Mucosa of gallbladder (tissue), 1 donor: ENCODE measurements at places on chromosomes 11 and 22.

DNA sequence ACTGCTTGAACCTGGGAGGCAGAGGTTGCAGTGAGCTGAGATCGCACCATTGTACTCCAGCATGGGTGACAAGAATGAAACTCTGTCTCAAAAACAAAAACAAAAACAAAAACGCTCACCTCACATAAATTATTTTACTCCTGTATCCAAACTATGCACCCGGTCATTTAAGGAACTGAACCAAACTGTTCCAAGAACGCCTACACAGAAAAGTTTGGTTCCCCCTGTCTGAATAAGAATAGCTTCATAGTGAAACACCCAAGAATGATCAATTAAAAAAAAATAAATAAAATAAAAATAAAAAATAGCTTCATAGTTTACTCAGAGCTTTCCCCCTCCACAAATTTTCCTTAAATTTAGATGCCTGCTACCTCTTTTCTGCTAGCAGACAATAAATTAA, 13.7 kb downstream of the NUP98 start:
- DNase-seq, result no peak

- no peak for DNase-seq
Measured at GRCh38 chr11:110269996-110270395, 26.4 kb downstream of the RDX start.

GRCh38 chr11:20353829-20354434, 9.6 kb upstream of the HTATIP2 start:
- DNase-seq, result peak; percentile 17

DNA sequence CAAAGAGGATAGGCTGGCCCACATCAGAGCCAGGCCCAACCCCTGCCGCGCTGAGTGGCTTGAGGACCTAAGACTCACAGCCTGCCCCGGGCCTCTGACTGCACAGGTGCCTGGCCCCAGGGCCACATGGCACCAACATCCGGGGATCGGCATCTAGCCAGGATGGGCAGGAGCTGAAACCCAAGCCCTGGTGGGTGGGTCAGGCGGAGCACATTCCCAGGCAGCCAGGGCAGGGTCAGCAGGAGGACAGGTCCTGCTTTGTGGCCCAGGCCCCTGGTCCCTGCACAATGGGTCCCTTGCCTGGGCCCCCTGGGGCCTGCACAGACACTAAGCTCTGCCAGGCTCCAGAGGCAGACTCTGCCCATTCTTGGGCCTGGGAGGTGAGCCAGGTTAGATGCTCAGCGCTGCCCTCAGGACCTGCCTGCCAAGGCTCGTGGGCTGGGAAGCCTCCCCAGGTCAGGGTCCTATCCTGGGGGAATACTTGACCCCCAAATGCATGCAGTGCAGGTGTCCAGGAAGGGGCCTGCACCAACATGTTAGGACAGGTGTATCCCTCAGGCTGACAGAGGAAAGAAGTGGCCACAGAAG, 33.5 kb downstream of the ARVCF start:
- no peak for DNase-seq

DNA sequence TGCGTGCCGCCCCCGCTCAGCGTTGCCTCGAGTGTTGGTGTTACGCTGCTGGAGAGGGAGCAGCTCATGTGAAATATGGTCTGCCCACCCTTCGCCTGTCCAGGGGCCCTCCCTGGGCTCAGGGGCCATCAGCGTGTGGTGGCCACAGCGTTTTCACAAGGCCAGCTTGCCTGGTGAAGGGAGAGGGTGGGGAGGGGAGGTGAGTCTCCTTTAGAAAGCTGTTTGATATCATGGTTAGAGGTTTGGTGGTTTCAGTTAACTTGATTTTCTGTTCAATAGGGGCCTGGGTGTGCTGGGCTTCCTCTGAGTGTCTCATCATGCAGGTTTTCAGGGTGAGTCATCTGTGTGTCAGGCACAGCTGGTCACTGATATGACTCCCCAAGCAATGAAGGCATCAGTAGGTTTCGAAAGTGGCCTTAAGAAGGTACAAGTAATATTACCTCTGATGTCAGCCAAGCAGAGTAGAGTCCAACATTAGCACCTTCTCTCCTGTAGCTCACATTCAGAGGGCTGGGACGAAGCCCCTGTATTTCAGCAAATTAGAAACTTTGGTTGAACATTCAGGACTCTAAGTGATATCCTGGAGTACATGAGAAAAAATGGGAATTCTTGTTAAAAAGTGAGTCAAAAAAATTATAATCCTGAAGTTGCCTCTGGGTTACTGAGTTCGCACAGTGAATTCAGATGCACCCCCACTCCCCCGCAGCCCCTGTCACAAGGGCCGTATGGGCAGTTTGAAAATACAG, 172.5 kb downstream of the TBC1D22A start:
- peak; percentile 52 for DNase-seq

- no peak for DNase-seq
Measured at GRCh38 chr11:112368381-112368780, 107.7 kb upstream of the PLET1 start.

DNA sequence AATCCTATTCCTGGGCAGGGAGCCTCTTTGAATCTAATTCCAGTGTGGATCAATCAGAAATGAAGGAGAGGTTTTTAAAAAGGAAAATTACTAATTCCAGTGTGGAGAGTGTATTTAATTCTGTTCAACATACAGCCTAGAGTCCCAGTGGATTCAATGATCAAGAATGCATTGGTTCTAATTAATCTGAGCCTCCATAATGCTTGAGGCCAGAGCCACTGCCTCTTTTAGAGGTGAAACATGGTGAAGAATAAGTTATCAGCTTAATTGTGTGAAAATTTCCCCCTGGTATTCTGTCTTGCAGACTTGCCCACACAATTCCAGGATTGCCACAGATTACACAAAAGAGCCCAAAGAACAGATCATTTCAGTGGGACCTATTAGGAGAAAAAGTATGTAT, 87.7 kb downstream of the TECTA start:
- DNase-seq, result no peak

GRCh38 chr11:112997857-112998466, 36.7 kb downstream of the NCAM1 start:
- DNase-seq, result no peak

GRCh38 chr22:49760630-49761571, 66.8 kb downstream of the BRD1 start:
- DNase-seq, result no peak

GRCh38 chr11:6417907-6418556, 862 bp downstream of the APBB1 start:
- DNase-seq, result no peak

- no peak for DNase-seq
Measured at GRCh38 chr11:122140500-122140899, 24.5 kb upstream of the BLID start.

DNA sequence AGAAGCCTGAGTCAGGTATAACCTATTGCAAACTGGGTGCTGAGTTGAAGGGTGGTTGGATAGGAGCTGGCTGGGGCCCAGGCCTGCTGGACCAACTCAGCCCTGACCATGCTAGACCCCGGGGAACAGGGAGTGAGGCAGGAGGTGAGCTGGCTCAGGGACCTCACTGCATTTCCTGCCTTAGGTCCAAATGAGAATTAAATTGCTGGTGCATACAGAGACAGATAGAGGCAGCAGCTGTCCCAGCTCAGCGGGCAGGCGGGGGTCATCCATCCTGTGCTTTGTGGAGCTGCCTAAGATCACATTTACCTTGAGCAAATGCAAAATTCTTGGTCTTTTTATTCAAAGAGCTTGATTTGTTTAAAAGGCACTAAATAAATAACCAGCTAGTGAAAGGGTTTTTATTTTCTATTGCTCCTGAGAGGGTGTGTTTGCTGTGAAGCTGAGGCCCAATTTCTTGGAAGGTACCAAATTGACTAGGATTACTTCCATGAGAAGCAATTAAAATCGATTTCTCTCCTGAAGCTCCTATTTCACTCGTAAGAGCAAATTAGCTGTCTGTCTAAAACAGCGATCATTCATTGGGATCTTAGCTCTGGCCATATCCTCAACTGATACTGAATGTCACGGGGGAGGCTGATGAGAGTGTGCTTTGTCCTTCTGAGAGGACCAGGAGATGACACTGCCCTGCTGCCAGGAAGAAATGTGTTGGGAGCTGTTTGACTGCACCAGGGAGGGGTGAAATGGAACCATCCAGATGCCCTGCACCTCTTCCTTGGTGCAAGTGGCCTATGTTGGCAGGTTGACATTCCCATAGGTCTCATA, 24.9 kb downstream of the USH1C start:
- DNase-seq, result no peak

GRCh38 chr11:8786933-8787332, 104.3 kb downstream of the RPL27A start:
- no peak for DNase-seq

GRCh38 chr11:70298243-70298915, 27.9 kb downstream of the PPFIA1 start:
- no peak for DNase-seq

DNA sequence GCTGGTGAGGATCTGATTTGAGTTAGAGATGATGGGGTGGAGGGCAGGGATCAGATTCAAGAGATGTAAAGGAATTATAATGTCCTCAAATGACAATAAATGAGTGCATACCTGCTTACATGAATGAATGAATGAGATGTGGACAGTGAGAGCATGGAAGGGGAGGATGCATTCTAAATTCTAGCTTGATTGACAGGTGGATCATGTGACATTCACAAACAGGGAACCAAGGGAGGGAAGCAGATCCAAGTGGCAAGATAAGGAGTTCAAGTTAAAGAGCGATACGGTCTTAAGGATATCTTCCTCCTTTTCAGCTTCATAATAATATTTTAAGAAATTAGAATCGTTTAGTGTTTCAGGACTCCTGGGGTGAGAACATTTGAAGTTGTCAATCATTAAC, 170.5 kb upstream of the TBCEL start:
- DNase-seq, result no peak

DNA sequence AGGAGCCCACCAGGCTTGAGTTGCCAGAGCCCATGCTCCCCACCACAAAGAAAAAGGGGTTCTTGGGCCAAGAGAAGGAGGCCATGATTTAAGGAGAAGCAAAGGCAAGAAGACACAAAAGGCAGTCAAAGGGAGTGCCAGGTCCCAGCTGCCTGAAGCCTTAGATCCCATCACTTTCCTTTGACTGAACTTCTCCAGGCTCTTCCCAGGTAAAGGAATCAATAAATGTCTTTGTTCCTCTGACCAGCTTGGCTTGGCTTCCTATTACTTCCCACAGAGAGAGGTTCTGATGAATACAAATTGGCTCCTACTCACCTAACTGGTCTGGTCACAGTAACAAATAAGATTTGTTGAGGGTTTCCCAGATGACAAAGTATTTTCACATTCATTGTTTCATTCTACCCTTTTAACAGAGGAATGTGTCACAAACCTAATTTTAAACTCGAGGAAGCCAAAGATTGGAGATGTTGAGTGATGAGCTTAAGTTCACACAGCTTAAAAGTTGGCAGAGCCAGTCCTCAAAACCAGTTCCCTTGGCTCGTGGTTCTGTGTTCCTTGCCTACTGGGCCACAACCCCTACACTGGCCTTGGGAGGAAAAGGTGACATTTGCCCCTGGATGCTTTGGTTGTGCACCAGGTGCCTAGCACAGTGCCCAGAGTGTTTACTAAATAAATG, 96.4 kb upstream of the SESN3 start:
- no peak for DNase-seq

DNA sequence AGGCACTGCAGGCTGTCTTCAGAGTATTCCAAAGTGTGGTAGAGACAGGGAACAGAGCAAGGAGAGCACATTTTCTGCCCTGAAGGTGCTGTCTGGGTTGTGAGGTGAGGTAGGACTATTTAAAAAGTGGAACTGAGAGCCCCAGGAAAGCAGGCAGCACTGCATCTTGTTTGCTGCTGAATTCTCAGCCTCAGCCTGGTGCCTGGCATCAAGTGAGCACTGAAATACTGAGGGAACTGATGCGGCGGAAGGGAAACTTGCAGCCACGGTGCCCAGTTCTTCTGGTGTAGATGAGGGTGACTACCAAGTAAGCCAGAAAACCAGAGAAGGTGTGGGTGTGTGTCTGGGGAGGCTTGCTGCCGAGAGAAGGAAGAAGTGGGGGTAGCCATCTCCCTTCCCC, 59.5 kb downstream of the TNRC6B start:
- DNase-seq, result no peak

GRCh38 chr22:33513388-33514338, 406.6 kb downstream of the LARGE1 start:
- DNase-seq, result no peak

DNA sequence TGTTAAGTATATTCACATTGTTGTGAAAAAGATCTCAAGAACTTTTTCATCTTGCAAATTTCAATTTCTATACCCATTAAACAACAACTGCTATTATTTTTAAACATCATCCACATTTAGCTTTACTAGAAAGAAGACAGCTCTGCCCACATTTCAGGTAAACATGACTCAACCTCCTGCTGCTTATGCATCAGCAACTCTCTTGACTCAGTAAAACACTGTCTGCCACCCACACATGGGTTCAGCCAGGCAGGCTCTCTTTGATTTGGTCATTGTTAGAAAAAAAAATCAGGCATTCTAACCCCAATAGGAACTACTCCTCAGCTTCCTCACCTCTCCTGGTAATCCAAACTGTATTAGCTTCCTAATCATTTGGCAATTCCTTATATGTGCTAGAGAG, 5.1 kb upstream of the ENDOD1 start:
- DNase-seq, result no peak

GRCh38 chr11:117435326-117435725, 107.7 kb downstream of the CEP164 start:
- DNase-seq, result no peak

DNA sequence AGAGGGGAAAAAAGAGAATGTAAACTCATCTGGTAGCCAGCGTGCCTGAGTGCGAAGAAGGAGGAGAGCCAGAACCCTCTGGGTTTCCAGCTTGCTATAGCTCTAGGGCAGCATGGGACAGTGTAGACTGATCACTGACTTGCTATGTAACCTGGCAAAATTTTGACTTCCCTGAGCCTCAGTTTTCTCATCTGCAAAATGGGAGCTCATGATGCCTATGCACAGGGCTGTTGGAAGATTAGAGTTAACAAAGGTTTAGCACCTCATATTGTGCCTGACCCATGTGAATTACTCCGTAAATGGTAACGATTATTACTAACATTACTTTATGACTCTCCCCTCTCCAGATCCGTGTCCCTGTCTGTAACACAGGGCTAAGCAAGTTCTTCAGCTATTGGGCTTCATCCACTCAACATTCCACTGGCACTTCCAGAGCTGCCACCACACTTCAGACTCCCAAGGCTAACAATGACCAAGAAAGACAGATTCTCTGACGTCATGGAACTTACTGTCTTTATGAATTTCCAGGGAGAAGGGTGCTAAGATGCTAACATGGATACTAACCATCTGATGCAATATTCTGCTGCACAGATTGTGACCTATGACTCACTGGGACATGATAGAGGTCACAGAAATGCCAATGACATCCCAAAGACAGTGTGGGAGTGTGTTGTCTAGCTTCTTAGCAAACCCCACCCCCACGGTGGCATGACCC, 195.2 kb downstream of the TRIM29 start:
- no peak for DNase-seq
